Suprapubic skin (tissue), 4 donors: ENCODE measurements at places on chromosomes 5 and 9. TPM values are rescaled to one million over a fixed set of nuclear protein-coding genes. Genes with fewer than 3 reads are reported as not detected.

The ADAMTSL1 gene
- total RNA-seq = 1.0 TPM

The UNC13B gene
- 27.8 TPM for total RNA-seq

The KIF3A gene
- total RNA-seq = 15.0 TPM

DNA sequence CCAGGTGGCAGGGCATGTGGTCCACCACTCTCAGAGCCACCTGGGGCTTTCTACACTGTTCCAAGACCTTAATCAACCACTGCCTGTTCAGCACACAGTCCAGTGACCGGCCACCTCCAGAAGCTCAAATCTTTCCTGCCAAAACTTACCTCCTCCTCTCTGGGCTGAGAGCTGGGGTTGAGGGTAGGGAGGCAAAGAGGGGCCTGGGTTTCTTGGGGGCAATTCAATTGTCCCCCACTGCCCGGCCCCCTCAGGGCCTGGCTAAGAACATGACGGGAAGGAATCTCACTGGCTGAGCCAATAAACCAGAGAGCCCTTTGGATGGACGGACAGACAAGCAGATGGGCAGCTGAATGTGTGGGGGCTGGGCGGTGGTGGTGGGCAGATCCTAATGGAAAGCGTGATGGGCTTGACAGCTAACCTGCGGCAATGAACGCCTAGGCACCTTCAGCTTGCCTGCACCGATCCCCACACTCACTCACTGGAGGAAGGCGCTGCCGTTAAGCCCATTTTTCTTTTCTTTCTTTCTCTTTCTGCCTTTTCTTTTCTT lies 5.4 kb downstream of the NR5A1 start:
- no peak for DNase-seq

DNA sequence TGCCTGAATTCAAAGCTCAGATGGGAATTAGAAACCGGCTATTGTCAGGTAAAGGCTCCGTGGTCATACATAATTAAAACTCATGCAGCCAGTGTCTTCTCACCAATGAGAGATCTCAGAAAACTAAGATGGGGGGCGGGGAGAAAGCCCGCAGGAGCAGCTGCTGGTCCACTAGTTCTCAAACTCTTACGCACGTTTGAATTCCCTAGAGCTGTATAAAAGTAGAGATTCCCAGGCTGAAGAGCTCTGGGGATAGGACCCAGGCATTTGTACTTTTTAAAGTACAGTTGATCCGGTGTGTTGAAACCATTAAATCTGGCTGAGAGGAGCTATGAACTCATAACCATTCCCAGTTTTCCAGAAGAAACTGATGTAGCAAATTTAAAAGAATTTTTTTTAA lies 68.5 kb downstream of the FRMD3 start:
- no peak for DNase-seq

DNA sequence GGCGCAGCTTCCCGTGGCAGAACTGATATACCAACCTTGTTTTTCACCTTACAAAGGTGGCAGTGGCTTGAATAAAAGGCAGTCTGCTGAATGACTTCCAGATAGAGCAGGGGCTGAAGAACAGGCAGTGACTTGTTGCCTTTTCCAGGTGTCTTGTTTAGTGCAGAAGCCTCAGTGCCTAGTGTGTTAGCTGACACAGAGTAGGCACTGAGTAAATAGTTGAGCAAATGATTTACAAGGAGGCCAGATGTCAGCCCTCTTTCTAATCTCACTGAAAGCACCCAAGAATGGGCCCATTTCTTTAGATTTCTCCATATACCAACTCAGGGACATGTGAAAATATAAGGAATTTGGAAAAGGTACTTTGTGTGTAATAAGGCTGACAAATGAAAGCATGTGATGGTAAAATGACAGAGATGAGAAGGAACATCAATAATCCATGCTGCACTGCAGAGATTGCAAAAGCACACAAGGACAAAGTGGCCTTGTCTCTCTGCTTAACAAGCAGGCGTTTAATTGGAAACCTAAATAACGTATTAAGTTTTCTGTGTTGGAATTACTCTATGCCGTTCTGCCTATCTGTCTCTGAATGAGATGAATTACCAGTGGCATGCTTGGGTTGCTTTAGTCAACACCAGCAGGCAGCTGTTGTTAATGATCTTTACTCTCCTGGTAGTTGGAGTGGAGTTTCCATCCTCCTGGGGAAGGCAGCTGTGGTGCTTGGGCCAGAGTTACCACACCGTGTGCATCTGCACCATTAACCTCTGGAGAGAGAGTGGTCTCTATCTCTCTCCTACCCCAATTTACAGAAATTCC lies 360.1 kb upstream of the C9orf72 start:
- DNase-seq = no peak
